ENCODE measurements at places on chromosomes 6 and 20. TPM values are rescaled to one million over a fixed set of nuclear protein-coding genes. Genes with fewer than 3 reads are reported as not detected.

GRCh38 chr20:31809661-31810060, 9.5 kb upstream of the MYLK2 start:
- no peak for DNase-seq

Gene MATN4
- 5.1 TPM for total RNA-seq

- no peak for DNase-seq
Measured at GRCh38 chr6:38570750-38571149, 69.0 kb downstream of the BTBD9 start.

Gene MAPK14
- total RNA-seq: 63.4 TPM

Gene TRERF1
- total RNA-seq: 37.2 TPM

GRCh38 chr20:53949319-53949839, 121.0 kb downstream of the BCAS1 start:
- DNase-seq: peak; percentile 82

- DNase-seq: peak; percentile 58
Measured at GRCh38 chr20:23419995-23420901, 1.0 kb downstream of the NAPB start.

Gene MOG
- not detected for total RNA-seq

Gene PHF10
- total RNA-seq: 95.8 TPM

DNA sequence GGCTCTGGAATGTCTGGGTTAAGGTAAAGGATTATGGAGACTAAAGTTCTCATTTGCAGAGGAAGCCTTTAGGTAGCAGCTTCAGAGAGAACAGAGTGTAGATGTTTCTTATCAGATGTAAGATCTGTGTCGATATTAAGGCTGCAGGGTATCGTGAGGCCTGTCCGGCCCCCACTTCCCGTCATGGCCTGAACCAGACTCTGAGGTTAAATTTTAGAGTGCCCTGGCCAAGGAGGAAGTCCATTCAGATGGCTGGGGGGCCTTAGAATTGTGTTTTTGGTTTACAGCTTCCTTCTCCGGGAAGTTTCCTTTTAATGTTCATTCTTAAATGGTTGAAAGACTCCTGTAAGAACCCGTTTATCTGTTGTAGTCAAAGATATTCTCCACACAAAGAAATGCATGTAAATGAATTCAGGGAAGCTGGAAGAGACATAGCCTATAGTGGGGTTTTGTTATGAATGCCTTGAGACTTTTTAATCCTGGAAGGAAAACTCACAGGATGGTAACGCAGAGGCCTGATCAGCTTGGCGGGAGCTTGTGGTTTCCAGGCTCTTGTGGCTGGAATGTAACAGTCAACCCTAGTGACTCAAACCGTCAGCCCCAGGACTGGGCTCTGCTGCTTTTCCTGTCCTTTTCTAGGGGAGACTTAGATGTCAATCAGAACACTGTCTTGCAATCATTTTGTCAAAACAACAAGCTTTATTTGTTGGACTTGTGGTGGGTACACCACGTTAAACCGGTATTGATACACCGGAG, 34.7 kb downstream of the KIF25 start:
- DNase-seq: no peak

DNA sequence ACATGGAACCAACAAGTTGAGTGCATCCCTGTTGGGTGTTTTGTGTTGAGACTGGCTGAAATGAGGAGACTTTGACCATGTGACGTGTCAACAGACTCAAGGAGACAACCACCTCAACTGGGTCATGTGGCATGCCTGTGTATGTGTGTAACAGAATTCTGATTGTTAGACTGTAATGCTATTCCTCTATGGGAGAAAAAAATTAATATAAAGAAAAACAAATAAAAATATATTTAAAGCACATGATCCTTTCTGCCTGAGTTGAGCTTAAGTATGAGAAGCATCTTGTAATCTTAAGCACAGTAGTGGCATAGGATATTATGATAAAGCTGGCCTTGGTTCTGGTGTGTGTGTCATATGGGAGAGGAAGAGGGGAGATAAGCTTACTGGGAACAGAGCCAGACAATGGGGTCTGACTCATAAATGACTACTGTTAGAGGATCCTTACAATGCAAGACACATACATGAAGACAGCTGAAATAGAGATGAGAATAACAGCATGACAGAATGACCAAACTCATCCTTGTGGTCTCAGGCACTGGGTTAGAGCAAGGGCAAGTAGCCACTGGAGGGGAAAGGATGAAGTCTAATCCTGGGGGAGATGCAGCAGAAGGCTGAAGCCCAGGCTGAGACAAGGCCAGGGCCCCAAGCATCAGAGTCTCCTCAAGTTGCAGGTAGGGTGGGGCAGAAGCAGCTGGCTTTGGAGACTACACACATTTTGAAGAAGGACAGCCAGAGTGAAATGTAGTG, 9.2 kb downstream of the TP53INP2 start:
- DNase-seq: peak; percentile 53

Gene AGER
- total RNA-seq: 39.0 TPM

DNA sequence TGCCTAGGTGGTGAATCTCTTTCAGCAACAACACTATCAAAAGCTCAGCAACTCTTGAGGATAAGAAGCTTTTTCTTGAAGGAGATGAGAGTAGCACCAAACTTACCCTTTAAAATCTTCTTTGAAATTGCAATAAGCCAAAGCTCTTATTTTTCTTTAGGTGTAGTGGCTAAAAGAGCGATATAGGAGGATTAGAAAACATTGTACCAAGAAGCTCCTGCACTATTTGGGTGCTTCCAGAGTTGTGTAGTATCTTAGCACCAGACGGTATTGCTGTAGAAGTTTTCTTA, 1.2 kb downstream of the FUT9 start:
- DNase-seq: no peak

Gene LY6G6F
- total RNA-seq: not detected

DNA sequence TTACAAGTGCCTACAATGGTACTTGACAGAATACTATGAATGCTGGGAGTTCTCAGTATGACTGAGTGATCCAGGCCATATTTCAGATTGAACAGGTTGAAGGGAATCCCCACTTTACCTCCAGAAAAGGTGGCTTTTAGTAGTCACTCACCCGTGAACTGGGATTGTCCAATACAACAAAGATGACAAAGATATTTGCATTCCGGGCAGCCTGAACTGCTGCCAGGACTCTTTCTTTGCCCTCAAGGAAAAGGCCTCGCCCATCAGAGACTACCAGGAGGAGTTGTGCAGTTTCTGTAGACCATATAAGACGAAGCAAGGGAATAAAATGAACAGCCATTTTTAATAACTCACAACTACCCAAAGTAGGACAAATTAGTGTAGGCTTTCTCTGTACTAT, 6.3 kb upstream of the LYRM2 start:
- no peak for DNase-seq

Gene CDSN
- total RNA-seq: not detected

GRCh38 chr6:70045413-70045812, 179.1 kb downstream of the COL19A1 start:
- no peak for DNase-seq

Gene DLK2
- 1.6 TPM for total RNA-seq

DNA sequence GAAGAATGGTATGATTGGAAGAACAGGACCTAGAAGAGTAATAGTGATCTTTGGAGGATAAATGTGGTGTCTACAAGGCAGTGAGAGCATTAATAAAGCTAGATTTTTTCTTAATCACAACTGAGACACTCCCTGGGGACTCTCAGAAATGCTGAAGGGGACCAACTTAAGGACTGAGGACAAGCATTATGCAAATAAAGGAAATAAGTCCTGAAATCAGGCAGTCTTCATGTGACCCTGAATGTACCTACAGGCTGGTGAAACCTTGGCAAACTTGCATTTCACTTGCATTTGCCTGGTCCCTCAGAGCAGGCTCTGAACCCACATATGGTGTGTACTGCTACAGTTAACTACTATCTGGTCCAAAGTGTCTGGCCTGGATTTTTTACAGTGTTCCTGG, 19.3 kb upstream of the TTK start:
- DNase-seq: no peak

GRCh38 chr6:219641-220198, 72.6 kb upstream of the DUSP22 start:
- DNase-seq: peak; percentile 38

Gene TMC2
- total RNA-seq: not detected

DNA sequence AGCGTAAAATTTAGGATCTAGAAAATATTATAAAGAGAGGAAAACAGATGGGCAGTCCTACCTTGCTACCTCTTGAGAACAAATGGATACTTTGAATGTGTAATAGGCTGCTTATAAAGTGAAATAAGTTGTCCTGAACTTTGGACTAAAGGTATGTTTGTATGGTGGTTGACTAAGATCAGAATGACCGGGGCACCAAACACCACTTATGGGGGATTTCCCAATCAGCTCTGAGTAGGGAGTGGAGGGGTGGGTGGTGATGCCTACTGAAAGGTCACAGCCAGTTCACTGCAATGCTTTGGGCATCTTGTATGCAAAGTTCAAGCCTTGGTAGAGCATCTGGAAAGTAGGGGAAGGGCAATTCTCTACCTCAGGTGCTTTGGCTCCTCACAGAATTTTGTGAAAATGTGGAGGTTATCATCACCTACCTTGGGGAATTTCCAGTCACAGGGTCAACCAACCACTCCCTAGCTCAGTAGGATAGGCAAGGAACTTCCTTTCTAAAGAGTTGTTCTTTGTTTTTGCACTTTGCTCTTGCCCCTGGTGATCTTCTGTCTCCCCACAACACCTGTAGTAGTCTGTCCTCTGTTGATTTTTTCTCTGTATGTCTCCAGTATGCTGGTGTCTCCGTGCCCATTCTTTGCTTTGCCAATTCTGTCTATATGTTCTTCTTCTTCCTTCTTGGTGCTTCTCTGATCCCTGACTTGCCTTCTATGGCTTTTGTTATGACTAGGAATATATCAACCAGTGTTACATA, at the start of gene TRIM31:
TSS of gene TRIM31 (minus strand) at position 88 of the 757 bp plus-strand sequence. CDS start 285 bp downstream, outside the sequence.
- no peak for DNase-seq

DNA sequence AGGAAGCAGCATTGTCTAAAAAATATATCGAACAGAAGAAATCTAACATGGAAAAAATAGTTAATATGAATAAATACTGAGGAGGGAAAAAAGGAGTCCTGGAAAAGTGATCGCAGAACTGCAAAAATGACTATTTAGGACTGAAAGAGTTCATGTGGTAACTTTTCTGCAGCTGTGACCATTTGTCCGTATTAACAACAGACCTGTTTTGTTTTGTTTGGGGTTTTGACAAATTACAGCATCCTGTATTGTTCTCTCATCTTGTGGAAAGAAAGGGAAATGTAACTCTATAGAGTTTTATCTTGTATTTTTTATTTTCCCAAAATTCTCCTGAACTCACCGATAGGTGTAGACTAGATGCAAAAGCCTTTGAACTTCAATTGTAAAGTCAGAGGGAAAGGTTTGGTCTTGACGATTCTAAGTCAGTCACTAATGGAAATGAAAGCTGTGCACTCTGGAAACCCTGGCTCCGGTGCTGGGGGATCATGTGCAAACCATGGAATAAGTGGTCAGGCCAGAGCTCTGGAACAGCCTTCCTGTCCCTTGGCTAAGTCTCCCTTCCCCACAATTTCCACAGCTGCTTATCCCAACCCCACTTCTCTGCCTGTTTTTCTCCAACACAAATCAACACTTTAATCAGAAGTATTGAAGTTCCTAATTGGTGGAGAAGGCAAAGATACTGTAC, 51.2 kb upstream of the MARCKS start:
- DNase-seq: no peak

Gene LHFPL5
- total RNA-seq: not detected

GRCh38 chr20:1212023-1212422, 8.8 kb downstream of the C20orf202 start:
- no peak for DNase-seq

DNA sequence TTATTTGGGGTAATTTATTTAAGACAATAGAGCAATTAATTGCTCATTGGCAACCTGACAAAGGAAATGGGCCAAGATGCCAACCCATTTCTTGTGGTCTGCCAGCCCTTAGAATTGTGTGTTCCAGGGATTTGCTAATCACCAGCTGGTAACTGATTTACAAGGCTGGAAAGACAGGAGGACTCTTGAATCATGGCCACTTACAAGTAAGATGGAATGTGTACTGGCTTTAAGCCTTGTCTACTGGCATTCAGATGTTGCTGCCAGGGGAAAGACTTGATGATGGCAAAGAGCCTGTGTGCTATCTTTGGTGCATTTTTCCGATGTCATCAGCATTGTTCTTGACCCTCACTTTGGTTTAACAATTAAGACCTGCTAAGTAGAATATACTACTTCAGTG, 91.0 kb downstream of the BCKDHB start:
- no peak for DNase-seq

- DNase-seq: no peak
Measured at GRCh38 chr6:142696123-142697000, 248.6 kb downstream of the HIVEP2 start.

GRCh38 chr20:8320306-8320705, 188.2 kb downstream of the PLCB1 start:
- DNase-seq: no peak

DNA sequence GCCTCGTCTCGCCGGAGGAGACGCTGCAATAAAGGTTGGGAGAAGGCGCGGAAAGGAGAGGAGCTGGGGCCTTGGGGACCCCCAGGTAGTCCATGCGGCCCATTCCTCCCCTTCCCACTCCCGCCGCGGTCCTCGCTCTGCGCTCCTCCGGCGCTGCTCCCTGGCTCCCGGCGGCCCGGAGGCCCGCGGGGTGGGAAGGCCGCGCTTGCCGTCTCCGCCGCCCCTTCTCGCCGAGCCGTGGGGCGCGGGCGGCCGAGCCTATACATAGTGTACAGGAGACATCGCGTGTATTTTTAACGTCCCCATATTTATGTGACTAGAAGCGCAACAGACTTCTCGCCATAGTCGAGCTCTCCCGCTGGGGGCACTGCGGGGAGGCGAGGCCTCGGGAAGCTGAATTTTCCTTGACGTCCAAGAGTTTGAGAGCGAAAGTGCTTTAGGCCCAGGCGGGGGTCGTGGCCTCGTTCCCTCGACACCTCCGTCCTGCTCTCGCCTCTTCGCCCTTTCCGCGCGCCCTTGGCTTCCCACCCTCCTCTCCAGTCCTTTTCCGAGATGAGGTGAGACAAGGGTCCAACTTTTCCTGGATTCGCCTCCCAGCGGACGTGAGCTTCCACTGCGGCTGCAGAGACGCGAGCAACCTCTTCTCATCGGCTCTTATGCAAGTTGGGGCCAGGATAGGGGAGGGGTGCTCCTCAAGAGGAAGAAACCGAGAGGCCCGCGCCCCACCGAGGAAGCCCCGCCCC, 29.0 kb downstream of the SLC12A5 start:
- DNase-seq: no peak

GRCh38 chr20:63497946-63498935, 642 bp downstream of the EEF1A2 start:
- DNase-seq: no peak

GRCh38 chr6:89910902-89911240, 16.6 kb downstream of the GJA10 start:
- no peak for DNase-seq

- no peak for DNase-seq
Measured at GRCh38 chr6:46964716-46965519, 43.2 kb upstream of the ADGRF5 start.

DNA sequence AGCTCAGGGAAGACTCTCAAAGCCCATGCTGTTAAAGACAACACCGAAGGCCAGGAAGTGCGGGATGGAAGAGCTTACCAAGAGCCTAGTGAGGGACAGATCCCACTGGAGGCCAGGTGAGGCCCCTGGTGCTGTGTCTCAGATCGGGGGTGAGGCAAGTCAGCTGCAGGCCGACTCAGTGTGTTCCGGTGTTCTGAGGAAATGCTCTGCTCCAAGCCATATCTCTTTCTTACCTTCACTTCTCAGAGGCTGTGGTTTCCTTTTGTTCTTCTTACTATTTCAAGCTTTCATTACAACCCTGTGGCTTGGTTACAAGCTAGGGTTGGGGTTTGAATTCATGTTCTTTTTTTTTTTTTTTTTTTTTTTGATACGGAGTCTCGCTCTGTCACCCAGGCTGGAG, 114.3 kb upstream of the ZFP64 start:
- peak; percentile 39 for DNase-seq

- peak; percentile 70 for DNase-seq
Measured at GRCh38 chr20:45771182-45771759, 20.4 kb downstream of the WFDC3 start.

GRCh38 chr6:3380344-3381232, 76.3 kb downstream of the SLC22A23 start:
- DNase-seq: no peak
